Stimulated activated naive CD4-positive, alpha-beta T cell treated with Interleukin-2 at 50 U/mL for 16 hours (primary cell): ENCODE measurements at places on chromosomes 16 and 17.

GRCh38 chr17:20994779-20995149 lies 48.0 kb downstream of the USP22 start:
- DNase-seq: no peak

DNA sequence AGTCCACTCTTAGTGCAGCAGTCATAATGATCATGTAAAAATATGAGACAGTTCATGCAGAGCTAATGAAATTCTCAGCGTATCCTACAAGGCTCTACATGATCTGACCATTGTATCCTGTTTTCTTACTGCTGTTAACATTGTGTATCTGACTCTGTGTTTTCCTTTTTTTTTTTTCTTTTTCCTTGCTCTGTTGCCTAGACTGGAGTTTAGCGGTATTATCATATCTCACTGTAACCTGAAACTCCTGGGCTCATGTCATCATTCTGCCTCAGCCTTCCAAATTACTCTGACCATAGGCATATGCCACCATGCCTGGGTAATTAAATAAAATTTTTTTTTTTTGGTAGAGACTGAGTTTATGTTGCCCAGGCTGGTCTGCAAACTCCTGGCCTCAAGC lies 12.1 kb downstream of the DUS2 start:
- DNase-seq: no peak

- no peak for DNase-seq
Measured at GRCh38 chr17:13337864-13338371, 263.8 kb downstream of the HS3ST3A1 start.

DNA sequence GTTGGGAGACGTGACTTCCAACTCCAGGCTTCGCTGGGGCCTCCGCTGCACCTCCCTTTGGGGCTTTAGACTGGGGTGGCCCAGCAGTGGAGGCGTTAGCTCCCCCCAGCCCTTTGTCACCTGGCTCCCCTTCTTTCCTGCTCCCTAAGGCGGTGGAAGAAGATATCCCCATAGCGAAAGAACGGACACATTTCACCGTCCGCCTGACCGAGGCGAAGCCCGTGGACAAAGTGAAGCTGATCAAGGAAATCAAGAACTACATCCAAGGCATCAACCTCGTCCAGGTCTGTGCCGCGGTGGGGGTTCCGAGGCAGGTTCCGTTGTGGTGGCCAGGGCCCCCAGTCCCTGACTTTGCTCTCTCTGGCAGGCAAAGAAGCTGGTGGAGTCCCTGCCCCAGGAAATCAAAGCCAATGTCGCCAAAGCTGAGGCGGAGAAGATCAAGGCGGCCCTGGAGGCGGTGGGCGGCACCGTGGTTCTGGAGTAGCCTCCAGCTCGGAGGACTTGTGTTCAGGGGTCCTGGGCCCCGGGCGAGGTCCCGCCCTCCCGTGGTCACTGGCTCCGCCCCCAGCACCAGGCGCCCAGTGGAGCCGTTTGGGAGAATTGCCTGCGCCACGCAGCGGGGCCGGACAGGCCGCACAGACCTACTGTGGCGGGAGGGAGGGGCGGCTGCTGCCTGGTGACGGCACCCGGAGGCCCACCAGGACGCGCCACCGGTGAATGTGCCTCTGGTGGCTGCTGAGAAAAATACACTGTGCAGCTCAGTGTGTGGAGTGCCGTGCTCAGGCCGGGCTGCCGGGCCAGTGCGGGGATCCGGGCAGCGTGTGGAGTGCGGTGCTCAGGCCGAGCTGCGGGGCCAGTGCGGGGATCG lies 3.8 kb downstream of the MRPL12 start:
- DNase-seq: no peak

GRCh38 chr16:89009343-89010209 lies 32.6 kb upstream of the CBFA2T3 start:
- no peak for DNase-seq

DNA sequence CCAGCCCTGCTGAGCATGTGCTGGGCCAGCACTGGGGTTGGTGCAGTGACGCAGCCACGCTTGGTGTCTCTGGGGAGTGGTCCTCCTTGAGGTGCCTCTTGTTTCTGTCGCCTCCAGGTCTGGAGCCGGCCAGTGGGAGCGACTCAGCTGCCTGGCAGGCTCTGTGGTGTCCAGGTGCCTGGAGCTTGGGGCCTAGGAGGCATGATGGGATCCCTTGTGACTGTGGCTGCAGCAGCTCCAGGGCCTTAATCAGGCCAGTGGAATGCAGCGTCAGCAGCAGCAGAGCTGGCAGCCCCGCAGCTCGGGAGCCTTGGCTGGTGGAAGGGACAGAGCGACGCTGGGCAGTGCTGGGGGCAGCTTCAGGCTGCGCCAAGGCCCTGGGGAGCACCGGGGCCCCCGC lies 74.7 kb upstream of the CIBAR2 start:
- no peak for DNase-seq

DNA sequence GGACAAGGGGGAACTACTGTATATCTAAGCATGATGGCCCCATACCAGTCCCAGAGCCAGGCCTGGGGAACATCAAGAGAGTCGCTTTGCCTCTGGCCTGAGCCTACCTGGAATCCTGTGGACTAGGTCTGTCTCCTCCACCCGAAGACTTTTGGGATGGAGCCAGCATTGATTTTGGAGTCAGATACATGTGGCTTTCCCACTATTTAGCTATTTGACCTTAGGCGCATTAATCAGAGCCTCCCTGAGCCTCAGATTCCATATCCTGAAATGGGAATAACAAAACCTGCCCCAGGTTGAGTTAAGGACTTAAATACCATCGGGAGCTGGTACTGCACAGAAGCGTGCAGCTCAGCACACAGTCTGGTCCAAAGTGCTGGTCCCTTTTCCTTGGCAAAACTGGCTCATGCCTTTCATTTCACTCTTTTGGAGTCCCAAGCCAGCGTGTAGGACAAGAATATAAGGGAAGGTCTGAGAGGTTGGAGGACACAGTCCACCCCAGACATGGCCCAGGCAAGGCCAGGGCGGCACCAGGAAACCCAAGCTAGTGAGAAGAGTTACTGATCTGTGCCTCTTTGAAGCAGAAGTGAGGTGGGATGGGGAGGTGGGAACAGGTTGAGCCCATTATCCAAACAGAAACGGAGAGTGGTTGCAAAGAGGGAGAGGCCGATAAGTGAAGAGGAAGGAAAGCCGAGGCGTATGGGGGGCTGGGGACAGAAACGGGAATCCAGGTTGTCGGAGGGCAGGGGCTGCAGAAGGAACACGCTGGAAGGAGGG lies 986 bp downstream of the FA2H start:
- DNase-seq: no peak

- no peak for DNase-seq
Measured at GRCh38 chr17:81870981-81871386, at the start of gene ARHGDIA. TSS of gene ARHGDIA (minus strand) at chr17:81871337. CDS start at chr17:81869930, 1,407 bp downstream.

GRCh38 chr17:44360826-44361225 lies 2.8 kb downstream of the FAM171A2 start:
- DNase-seq: no peak

GRCh38 chr16:56354016-56354415 lies 71.3 kb downstream of the AMFR start:
- no peak for DNase-seq

GRCh38 chr16:17921357-17921978 lies 415.1 kb downstream of the NPIPA8 start:
- DNase-seq: peak; percentile 31

GRCh38 chr16:75074920-75075687 lies 41.5 kb downstream of the LDHD start:
- DNase-seq: peak; percentile 73

DNA sequence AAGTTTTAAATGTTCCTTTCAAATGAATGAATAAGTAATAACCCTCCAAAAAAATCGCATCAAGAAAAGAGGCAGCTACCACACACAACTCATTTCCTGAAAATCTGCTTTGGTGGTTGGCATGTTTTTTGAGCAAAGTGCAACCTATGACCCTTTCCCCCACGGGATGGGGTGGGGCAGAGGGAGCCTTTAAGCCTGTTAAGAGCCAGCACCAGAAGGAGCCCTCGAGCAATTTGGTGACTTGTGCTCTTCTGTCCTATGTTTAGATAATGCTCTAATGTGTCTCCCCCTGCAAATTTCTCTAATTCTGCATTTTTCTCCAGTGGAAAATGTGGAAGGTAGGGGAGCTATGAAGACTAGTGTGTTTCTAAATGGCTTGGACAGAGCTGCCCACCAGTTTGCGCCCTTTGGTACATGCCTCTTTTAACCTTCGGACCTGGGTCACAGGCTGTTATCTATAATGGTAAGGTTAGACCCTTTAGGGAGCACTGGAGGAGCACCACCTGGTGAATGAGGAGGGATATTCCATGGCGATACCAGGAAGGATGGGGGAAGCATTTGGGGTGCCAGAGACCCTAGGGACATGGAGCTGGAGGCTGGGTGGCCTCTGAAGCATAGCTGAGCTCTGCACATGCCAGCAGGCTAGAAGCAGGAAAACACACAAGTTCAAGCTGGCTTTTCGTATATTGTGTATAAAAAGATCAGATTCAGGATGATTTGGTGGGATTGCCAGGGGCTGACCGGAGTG lies 1.6 kb downstream of the PYCARD start:
- DNase-seq: peak; percentile 32

DNA sequence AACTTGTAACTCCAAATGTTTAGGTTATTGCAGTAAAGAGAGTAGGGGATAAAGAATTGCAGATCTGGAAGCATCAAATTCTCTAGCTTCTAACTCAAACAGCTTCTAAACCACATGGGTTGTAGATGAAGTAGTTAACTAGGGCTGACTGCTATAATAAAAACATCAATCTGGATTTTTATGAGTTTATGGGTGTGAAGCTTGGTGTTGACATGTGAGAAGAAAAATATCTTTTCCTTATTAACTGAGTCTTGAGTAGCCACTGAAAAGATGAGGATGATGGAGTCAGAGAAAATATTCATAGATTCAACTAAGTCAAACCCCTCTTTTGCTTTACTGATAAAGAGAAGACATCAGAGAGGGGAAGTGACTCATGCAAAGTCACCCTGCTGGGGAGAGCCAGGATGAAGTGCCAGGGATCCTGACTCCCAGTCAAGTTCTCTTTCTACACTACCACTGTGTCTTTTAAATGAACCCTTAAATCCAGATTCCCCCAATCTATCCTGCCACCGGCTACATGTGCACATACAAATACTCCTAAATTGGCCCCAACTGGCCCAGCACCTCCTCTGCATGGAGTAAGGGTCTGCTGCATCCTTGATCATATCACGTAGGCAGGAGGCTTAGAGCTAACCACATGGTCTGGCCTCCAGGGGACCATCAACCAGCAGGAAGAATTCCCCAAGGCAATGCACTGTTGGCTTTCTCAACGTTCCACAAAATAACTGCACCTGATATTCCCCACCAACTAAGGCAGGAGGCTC lies 264.0 kb upstream of the CCL2 start:
- DNase-seq: no peak

DNA sequence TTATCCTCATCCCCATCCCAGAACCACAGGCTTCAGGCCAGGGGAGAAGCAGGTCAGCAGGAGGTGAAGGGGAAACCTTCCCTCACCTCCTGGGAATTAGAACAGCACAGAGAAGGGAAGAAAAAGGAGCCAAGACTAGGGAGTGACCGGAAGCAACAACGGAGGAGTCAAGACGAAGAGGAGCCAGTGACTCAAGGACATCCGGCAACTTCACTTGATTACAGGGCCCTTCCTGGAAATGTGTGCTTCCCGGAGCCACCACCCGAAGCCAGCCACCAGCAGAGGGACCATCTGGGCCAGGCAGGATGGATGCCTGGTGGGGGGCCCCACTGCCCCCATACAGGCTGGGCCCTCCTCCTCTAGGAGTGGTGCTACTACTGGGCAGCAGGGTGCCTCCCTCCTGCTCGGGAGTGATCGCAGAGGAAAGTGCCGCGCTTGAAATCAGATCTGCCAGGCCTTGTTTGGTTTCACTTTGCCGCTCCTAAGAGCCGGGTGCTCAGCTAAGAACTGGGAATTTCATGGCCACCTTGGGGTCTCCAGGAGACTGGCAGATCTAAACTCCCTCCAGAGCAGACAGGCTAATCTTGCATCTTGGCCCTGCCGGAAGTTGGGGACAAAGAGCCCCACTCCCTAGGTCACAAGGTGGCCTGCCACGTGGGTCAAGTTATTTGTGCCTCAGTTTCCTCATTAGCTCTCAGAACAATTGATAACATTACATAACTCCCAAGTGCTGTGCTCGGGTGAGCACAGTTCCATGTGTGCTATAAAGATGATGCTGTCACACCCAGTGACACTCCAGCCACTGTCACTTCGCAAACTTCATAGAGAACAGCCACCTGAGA lies 6.6 kb downstream of the CDC42EP4 start:
- DNase-seq: no peak

DNA sequence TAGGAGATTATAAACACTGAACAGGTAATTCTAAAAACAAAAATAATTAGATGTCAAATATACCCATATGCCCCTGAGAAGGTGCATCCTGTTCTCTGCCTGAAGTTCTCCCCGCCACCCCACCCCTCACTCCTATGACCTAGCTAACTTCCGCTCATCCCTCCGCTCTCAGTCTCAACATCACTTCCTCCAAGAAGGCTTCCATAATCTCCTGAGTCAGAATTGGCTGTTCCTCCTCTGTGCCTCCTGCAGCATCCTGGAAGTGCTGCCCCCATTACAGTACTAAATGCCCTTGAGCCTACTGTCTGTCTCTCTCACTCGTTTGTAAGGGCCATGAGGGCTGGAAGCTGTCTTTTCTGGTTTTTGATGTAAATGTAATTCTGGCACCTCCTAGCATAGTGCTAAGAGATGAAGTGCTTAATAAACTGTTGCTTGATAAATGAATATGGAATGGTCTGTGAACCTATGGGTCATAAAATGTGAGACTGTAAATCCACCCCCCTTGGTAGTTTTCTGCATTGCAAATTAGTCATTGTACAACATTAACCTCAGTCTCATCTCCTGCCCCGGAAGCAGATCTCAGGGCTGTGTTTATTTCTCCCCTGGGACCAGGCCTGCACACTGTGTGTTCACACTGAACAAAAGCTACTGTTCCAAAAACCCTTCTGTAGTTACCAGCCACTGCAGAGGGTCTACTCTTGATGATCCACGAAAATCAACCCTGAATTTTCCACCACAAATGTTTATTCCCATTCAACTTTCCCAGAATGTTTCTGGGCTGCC lies 3.9 kb upstream of the MYO1D start:
- no peak for DNase-seq

GRCh38 chr16:67459066-67459860 lies 21.7 kb downstream of the ATP6V0D1 start:
- no peak for DNase-seq

- DNase-seq: no peak
Measured at GRCh38 chr17:42754782-42755181, 6.2 kb upstream of the RAMP2 start.

- no peak for DNase-seq
Measured at GRCh38 chr17:32699247-32699646, 177.7 kb downstream of the MYO1D start.

- no peak for DNase-seq
Measured at GRCh38 chr16:73527187-73527586, 479.3 kb upstream of the ZFHX3 start.

DNA sequence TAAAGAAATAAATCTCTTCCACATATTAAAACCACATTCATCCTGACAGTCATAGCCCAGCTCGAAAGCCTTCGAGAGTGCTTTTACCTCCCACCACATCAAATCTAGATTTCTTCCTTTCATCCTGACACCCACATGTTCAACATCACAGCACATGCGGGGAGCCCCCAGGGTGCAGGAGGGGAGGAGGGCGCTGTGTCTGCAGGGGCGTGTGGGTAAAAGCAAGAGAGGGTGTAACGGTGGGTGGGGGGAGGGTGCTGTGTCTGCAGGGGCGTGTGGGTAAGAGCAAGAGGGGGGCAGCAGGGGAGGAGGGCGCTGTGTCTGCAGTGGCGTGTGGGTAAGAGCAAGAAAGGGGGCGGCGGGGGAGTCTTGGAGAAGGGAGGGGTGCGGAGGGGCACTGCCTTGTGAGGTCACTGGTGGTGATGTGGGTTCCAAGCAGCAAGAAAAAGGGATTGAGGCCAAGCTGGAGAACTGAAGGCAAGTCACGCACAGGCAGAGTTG lies 34.7 kb downstream of the ADCY9 start:
- peak; percentile 27 for DNase-seq

GRCh38 chr16:20883554-20884239 lies 16.5 kb downstream of the DCUN1D3 start:
- DNase-seq: no peak
